ENCODE measurements at places on chromosomes 12 and 14.

DNA sequence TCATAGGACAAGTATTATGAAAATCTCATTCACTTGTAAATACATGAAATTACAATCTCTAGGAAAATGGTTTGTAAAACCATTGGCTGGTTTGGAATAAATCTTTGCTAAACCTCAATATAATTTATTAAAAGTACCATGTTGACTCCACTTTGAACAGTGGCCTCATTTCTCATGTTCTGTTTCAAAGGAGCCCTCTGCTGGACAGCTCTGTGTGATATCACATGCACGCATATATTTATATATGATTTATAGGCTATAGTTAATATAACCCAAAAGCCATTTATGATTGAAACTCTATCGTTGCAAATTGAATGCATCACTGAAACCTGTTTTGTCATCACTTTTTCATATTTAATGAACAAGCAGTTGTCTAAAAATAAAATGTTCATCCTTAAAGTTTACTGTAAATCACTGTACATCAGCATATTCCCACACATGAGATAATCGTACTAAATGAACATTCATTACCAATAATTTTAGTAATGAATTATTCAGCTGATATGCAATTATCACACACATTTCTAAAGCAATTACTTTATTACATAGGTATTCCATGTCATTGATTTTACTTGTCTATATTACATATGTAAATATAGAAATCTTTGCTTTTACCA, 493.8 kb downstream of the NPAS3 start:
- no peak for DNase-seq

GRCh38 chr14:76940021-76940760, 88.3 kb downstream of the IRF2BPL start:
- DNase-seq: no peak

GRCh38 chr12:71415336-71416231, 24.0 kb upstream of the LGR5 start:
- no peak for DNase-seq

DNA sequence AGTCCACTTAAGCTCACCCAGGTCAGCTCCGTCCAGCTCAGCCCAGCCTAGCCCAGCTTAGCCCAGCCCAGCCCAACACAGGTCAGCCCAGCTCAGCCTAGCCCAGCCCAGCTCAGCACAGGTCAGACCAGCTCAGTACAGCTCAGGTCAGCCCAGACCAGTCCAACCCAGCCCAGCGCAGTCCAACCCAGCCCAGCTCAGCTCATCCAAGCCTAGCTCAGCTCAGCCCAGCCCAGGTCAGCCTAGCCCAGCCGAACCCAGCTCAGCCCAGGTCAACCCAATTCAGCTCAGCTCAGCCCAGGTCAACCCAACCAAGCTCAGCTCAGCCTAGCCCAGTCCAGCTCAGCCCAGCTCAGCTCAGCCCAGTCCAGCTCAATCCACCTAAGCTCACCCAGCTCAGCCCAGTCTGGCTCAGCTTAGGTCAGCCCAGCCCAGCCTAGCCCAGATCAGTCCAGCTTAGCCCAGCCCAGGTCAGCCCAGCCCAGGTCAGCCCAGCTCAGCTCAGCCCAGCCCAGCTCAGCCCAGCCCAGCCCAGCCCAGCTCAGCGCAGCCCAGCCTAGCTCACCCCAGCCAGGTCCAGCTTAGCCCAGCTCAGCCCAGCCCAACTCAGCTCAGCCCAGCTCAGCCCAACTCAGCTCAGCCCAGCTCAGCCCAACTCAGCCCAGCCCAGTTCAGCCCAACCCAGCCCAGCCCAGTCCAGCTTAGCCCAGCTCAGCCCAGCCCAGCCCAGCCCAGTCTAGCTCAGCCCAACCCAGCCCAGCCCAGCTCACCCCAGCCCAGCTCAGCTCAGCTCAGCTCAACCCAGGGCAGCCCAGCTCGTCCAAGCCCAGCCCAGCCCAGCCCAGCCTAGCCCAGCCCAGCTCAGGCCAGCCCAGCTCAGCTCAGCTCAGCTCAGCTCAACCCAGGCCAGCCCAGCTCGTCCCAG, 184.0 kb downstream of the TMEM121 start:
- no peak for DNase-seq

DNA sequence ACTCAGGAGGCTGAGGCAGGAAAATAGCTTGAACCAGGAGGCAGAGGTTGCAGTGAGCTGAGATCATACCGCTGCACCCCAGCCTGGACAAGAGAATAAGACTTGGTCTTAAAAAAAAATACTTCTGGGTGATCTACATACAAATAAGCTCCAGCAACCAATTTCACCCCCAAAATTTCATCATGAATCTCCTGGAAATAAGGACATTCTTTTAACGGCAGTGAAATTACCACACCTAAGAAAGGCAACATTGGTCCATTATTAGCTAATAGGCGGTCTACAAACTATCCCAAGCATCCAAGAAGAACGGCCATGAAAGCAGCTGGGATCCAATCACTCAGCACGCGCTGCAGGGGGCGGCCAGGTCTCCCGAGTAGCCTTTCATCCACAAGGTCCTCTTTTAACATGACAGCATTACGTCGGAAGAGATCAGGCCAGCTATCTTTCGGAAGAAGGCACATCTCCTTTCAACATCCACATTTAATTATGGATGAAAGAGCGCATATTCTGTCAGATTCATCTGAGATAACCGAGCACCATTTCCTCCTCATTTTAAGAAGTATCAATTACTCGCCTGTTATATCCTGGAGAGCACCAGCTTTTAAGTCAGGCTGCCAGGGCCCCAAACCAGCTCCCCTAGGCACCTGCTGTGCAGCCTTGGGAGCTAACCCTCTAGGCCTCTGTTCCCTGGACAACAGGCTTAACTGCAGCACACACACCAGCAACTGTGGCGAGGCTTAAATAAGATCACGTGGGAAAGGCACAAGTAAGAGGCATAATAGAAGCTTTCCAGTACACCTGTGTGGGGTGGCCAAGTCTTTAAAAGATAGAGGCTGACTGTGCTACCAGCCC, 4.2 kb downstream of the SLC15A4 start:
- DNase-seq: no peak

GRCh38 chr12:29051221-29051620, 97.9 kb upstream of the FAR2 start:
- DNase-seq: no peak

DNA sequence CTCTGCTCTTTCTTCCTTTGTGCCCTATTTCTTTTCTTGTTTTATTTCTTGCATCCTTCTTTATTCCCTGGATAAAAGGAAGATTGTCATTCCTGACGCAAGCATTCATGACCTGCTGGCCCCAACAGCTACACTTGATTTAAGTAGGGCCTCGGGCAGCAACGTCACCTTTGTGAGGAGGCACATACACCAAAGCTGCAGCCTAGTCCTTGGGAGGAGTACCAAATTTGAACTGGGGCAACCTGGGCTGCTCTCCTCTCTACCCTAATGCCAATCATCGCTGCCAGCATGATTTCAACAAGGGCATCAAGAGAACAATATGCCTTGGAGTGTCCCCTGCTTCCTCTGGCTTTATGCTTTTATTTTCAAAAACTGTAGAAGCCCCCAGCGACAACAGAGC, 76.4 kb downstream of the C12orf50 start:
- DNase-seq: no peak

DNA sequence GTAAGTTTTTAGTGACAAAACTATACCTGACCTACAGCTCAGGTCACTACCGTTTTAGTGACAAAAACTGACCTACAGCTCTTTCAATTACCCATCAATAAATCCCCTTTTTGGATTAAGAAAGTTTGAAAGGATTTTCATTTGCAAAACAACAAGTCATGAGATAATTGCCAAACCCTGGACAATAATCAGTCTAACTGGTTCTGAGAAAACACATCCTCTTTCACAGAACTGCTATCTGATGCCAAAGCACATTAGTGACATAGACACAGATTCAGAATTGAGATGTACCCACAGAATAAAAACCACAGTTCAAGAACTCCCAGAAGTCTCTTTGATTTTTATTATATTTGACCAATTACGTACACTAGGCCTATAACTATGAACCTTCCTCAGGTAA, 126.0 kb upstream of the COCH start:
- no peak for DNase-seq

GRCh38 chr14:58598028-58598803, 39.5 kb upstream of the DACT1 start:
- DNase-seq: no peak

GRCh38 chr14:60253649-60254048, 4.6 kb downstream of the PPM1A start:
- no peak for DNase-seq

DNA sequence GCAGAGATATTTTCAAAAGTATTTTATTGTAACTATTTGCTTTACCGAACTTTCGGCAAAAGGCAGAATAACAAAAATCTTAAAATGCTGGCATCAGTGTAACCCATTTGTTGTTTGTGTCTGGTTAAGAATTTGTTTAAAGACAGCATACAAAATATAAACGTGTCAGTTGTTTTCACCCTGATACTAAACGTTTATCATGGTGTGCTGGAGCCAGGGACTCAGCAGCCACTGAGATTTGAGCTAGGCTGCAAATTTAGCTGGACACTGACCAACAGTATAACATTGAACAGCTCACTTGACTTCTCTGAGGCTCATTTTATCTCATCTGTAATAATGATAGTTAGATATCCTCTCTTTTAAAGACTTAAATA, 183.7 kb downstream of the TMTC3 start:
- DNase-seq: no peak

DNA sequence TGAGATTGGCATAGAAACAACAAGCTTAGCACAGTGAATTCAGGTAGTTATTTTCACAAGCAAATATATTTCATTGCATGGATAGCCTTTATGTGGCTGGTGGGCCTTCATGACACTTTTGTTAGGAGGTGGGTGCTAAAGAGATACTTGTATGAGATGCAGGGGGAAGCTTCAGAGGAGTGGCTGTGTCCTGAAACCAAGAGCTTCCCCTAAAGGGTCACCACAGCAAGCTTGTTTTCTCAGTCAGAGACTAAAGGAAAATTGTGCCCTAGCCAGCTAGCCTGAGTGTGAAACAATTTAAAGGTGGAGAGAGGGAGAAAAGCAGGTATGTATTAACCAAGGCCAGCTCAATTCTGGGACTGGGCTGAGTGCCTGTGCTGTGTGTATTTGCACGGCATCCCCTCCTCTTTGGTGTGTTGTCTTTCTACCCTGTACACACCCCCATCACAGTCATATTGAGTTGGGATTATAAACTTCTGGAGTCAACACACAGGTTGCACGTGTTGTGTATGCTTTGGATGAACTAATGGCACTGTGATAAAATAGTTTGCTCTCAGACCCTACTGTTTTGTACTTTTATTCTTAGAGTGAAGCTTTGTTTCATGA, 79.2 kb downstream of the RASSF8 start:
- DNase-seq: no peak

GRCh38 chr12:100860611-100861010, 66.0 kb downstream of the ANO4 start:
- no peak for DNase-seq

DNA sequence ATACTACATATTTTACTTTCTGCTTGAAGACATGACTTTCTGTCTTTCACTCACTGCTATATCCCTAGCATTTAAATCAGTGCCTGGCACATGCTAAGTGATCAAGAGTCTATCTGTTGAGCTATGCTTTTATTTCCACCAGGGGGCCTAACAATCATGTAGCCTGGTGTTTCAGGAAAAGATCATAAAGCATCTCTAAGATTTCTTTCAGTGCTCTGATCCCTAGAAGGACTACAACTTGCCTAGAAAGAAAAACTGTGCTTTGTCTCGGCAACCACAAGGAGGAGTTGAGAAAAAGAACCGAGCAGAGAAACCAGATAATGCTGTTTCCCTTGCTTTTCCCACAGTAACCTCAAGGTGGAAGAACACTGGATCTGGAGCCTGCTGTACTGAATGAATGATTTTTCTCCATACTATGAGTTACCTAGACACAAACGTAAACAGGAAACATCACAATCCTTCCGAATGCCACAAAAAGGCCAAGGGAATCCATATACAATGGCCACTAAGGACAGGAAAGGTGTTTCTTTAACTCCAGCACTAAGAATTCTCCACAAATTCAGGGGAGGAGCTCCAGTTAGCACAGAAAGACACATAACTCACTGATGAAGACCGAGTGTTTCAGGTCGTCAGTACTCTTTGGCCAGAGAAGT, 1.2 kb downstream of the CRY1 start:
- no peak for DNase-seq

GRCh38 chr14:94633121-94633520, 20.9 kb downstream of the SERPINA3 start:
- no peak for DNase-seq

DNA sequence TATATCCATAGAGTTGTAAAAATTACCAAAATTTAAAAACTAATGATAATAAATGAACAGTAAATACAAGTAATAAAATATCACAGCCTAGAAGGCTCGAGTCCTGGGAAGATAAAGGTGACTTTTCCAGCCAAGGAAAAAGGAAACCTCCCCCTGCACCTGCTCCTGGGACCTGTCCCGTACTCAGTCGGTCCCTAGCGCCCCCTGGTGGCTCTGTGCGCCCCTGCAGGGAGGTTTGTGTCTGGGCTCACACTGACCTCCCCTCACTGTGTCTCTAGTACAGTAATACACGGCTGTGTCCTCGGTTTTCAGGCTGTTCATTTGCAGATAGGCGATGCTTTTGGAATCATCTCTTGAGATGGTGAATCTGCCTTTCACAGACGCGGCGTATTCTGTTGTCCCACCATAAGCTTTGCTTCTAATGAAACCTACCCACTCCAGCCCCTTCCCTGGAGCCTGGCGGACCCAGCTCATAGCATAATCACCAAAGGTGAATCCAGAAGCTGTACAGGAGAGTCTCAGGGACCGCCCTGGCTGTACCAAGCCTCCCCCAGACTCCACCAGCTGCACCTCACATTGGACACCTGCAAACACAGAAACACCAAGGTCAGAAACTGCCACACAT, 1030.4 kb downstream of the TMEM121 start:
- peak; percentile 53 for DNase-seq

- DNase-seq: no peak
Measured at GRCh38 chr14:99972748-99973466, 92.3 kb upstream of the EVL start.

GRCh38 chr12:130075497-130076076, 86.7 kb upstream of the FZD10 start:
- DNase-seq: no peak

- DNase-seq: no peak
Measured at GRCh38 chr12:27505761-27506160, 18.2 kb upstream of the PPFIBP1 start.

DNA sequence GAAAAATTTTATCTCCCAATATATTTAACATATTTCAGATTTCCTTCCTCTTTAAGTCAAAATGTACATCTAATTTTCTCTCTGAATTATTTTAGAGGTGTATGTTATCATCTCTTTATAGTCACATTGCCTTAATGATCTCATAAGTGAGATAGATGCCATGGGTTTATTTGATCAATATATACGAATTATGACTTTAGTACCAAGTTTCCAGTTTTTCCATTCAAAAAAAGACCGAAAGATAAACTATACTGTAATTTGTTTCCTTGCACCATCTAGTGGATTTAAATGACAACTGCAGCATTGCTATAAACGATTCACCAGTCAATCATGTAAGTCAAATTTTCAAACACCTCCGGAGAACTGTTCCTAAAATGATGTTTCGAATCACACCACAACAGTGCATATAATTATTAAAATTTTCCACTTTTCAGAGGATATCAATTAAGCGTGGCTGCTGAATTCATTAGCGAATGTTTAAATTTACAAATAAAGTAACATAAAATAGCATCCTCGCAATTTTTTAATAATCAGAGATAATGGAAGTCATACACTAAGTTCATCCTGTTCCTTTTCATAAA, 419 bp upstream of the ATXN7L3B start:
- no peak for DNase-seq

GRCh38 chr14:73264080-73264884, 27.0 kb downstream of the PAPLN start:
- no peak for DNase-seq

GRCh38 chr12:96513681-96514080, 24.3 kb downstream of the CFAP54 start:
- no peak for DNase-seq
